PC-9 (cell line): ENCODE measurements at places on chromosomes 3 and 15. TPM values are rescaled to one million over a fixed set of nuclear protein-coding genes. Genes with fewer than 3 reads are reported as not detected.

Gene XCR1
- 0.13 and 0.18 TPM in 2 replicates for total RNA-seq

Gene TRIM42
- total RNA-seq = not detected in 2 replicates

GRCh38 chr3:126119008-126119675, 35.2 kb upstream of the SLC41A3 start:
- H3K27ac ChIP-seq = no peak overlapping the region
- no peak overlapping the region for H3K4me3 ChIP-seq
- H3K4me1 ChIP-seq = peaks cover 9% of the 10 kb centered on the region; the same call in 1 of the 2 replicates
- H3K27me3 ChIP-seq = no peaks in the 10 kb centered on the region
- no peak for DNase-seq

DNA sequence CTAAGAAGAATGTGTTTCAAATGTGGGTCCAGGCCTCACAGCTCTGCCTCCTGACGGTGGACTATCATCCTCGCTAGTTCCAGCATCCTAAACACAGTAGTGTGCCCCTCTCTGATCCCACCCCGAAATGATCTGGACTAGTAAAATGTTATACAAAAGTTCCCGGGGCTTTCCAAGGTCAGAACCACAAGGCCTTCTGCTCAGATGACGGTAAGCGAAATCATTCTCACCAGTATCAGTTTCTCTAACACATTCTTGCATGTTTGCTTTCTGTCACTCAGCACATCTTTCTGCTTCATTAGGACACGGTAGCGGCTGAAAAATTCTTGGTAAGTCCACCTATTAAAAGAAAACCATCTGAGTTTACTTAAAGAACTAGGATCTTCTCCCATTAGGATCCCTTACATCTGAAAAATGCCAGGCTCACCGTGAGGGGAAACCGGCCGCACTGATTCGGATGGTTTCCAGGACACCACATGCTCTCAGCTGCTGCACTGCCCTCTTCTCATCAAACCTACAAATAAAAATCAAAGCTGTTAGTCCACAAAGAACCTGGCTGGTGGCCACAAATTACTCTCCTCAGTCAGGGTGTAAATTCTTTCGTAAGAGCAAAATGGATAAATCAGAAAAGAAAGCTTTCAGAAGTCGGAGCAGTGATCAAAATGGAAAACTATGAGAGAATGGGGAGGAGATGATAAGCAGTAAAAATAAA, 83.9 kb upstream of the MYO5C start:
- no peaks in the 10 kb centered on the region for H3K36me3 ChIP-seq
- no peak overlapping the region for H3K27ac ChIP-seq
- no peaks in the 10 kb centered on the region for H3K27me3 ChIP-seq

DNA sequence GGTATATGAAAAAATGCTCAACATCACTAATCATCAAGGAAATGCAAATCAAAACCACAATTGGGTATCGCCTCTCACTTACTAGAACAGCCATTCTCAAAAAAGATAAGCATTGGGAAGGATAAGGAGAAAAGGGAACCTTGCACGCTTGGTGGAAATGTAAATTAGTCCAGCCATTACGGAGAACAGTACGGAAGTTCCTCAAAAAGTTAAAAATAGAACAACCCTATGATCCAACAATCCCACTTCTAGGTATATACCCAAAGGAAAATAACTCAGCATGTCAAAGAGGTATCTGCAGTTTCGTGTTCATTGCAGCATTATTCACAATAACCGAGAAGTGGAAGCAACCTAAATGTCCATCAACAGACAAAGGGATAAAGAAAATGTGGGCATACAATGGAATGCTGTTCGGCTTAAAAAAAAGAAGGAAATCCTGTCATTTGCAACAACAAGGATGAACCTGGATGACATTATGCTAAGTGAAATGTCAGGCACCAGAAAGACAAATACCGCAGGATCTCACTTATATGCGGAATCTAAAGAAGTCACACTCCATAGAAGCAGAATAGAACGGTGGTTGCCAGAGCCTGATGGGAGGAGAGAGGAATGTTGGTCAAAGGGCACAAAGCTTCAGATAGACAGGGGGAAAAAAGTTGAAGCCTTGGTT, 11.7 kb upstream of the CMTM7 start:
- no peak for DNase-seq
- H3K4me3 ChIP-seq = no peak overlapping the region
- no peak overlapping the region for H3K27ac ChIP-seq
- no peaks in the 10 kb centered on the region for H3K36me3 ChIP-seq
- H3K4me1 ChIP-seq = no peaks in the 10 kb centered on the region
- H3K27me3 ChIP-seq = no peaks in the 10 kb centered on the region

DNA sequence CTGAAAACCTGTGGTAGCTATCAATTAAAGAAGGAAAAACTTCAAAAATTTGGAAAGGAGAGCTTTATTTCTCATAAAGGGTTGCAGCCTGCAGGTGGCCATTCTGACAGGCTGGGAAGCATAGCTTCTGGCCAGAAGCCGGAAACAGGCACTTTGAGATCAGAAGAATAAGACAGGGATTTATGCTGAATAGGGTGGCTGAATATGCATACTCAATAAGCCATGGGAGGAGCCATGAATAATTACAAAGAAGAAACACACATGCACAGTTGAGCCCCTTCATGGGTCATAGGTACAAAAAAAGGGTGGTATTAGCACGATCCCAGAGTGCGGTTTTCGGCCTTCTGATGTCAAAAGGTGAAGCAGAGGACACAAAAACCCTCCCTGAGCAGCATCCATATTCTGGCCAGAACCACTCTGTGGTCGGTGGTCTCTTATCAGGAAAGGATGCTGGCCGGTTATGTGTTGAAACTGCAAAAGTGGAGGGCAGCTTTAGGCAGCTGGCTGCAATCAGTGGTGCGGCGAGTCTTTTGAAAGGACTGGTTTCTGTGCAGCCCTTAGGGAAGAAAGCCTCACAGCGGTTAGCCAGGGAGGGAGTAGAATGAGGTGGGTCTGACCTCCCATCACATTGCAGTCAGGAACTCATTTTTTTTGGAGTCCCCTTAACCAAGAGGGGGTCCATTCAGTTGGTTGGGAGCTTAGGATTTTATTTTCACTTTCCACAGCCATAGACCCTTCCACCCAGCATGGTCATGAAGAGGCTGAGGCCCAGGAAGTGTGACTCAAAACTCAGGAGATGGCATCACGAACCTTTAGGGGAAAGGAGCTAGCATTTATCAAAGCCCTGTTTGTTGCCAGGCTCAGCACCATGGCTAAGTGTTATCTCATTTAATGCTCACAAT, 34.7 kb upstream of the CCDC174 start:
- H3K27ac ChIP-seq = no peak overlapping the region
- no peak for DNase-seq
- H3K27me3 ChIP-seq = peaks cover 5% of the 10 kb centered on the region
- H3K36me3 ChIP-seq = no peaks in the 10 kb centered on the region
- H3K4me3 ChIP-seq = no peak overlapping the region
- peaks cover 9% of the 10 kb centered on the region for H3K4me1 ChIP-seq
